Activated naive CD4-positive, alpha-beta T cell (primary cell): ENCODE measurements at places on chromosomes 4 and X.

GRCh38 chrX:111506826-111507225, 4.6 kb upstream of the SERTM2 start:
- DNase-seq: no peak

DNA sequence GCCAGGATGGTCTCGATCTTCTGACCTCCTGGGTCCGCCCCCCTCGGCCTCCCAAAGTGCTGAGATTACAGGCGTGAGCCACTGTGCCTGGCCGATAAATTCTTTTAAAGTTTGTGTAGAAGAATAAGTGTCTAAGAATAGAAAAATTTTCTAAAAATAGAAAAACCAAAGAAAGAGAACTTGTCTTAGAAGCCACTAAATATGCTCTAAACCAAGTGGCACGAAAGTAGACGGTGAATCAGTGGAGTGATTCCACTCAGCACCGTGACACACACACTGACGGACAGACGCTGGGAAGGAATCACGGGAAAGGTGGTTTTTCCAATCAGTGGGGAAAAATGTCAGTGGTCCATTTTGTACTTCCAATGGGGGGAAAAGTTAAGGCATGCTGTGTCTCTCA, 72.7 kb upstream of the PSAPL1 start:
- DNase-seq: no peak

DNA sequence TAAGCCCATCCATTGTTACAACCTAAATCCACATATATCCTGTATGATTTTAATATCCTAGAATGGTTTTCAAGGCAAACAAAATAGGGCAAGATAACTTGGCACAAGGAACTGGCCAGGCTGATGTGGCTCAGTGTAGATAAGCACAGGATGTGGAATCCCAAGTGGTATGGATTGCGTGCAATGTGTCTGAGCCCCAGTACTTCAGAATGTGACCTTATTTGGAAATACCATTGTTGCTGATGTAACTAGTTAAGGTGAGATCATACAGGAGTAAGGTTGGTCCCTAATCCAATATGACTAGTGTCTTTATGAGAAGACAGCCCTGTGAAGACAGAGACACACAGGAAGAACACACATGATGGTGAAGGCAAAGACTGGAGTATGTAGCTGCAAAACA, 72.4 kb downstream of the IL21 start:
- DNase-seq: no peak

GRCh38 chrX:1468250-1468772, 15.6 kb upstream of the ASMTL start:
- peak; percentile 43 for DNase-seq

DNA sequence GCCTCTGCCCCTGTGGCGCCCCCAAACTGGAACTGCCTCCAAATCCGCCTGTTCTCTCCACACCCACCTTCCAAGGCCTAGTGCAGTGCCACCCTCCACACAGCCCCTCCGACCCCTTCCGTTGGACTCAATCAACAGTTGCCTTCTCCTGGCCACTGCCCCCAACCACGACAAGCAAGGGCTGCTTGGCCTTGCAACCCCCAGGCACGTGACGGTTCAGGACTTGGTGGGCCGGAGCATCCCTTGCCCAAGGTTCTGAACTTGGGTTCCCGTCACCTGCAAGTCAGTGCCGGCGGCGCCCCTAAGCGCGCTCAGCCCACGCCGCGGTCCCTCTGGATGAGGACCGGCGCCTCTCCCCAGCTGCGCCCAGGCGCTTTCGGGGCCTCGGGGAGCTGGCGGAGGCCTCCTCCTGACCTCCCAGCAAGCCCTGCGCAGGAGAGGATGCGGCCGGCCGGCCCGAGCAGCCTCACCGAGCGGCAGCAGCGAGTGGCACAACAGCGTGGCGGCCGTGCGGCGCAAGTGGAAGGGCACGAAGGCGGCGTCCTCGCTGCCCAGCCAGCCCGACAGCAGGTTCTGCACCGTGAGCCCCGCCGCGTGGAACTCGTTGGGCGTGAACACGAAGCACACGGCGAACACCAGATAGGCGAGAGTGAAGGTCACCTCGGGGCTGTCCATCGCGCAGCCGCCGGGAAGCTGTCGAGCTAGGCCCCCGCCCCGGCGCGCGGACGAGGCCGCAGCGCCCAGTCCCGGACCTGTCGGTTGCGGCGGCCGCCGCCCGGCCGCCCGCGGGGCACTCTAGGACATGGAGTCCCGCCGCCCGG, 750 bp downstream of the TMEM129 start:
- peak; percentile 33 for DNase-seq

GRCh38 chr4:150938417-150938816, 76.7 kb downstream of the LRBA start:
- no peak for DNase-seq

DNA sequence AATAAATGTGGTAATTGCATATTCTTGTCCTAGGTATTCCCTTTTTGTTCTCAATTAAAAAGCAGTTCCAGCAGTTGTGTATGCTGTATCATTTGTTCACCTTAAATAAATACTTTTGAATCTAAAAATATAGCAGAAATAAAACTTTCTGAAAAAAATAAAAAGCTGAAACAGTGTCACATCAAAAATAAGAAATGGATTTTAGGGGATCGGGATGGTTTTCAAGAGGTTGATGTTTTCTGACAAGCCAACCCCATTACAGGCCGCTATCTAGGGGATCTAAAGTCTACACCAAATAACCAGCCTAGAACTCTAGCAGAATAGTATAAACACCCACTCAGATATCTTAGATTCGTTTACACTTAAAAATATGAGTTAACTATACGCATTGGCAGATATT, 95.4 kb upstream of the MAML3 start:
- DNase-seq: no peak

DNA sequence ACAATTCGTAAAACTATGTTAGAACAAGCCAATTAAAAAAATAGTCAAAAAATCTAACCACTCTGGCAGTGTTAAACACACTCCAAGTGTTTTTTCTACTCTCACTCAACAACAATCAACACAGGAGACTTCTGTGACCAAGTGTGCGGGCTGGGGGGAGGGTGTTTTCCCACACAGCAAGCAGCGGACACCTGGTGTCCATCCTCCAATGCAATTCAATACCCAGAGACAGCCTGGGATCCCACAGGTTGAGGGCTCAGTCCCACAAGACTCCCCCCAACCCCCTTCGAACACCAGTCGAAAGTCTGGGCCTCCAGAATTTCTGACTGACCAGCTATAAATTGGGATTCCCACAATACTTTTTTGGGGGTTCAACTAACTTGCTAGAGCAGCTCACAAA, 8.3 kb upstream of the PIM2 start:
- no peak for DNase-seq

GRCh38 chr4:121517241-121517640, 136.4 kb upstream of the QRFPR start:
- no peak for DNase-seq

- no peak for DNase-seq
Measured at GRCh38 chr4:98262431-98262830, 1.2 kb downstream of the RAP1GDS1 start.

DNA sequence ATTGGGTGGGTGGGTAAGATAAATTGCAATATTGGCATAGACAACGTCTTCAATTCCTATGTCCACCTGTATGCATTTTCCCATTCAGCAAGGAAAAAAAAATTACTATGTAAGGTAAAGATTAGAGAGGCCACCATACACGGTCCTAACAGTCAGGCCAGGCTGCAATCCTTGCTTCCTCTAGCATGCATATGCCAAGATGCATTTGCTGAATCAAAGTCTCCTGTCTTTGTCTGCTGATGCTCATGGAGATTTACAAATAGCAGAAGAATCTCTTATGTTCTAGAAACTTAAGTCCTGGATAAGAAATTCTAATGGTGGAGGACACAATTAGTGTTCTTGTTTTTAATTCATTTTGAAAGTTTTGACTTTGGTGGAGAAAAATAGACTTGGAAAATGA, 206.8 kb downstream of the PDGFC start:
- DNase-seq: no peak

DNA sequence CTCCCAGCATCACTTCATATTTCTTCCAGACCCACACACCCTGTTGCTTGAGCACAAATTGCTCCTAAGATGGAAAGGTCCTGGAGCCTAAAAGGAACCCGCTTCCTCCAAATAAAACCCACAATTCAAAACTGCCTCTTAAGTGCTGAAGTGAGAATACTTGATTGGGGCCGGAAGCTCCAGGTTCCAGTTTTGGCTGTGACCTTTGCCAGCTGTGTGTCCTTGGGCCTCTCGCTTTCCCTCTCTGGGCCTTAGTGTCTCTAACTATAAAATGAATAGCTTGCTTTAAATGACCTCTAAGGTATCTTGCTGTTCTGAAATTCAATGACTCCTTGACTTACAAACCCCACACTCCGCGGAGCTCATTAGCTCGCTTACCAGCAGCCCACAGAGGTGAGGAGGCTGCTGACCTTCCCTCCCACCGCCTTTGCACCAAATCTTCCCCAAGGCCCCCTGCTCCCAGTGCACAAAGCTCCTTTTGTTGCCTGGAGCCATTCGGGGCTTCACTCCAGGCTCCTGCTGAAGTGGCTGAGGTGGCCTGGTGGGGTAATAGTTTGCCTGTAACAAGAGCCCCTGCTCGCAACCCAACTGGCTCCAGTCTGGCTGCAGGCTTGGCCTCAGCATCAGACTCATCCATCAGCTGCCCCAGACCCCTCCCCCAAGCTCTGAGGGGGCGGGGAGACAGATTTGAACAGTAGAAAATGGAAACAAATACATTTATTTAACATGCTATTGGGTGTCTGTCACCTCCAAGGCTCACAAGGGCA, 21.8 kb downstream of the STARD8 start:
- no peak for DNase-seq

GRCh38 chrX:109533631-109534030, 3.0 kb upstream of the NXT2 start:
- no peak for DNase-seq
